ENCODE measurements at places on chromosomes 4 and X.

DNA sequence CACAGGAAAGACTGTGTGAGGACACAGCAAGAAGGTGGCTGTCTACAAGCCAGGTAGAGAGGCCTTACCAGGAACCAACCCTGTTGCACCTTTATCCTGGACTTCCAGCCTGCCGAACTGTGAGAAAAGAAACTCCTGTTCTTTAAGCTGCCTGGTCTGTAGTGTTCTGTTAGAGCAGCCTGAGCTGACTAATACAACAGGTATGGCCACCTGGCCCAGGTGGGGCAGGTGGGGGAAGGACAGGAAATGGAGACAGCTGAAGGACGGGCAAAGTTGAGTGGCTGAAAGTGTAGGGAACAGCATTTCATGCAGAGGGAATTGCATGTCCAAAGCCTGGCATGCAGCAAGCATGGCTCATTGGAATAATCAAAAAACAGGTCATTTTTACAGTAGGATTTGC lies 35.1 kb downstream of the CYTL1 start:
- no peak for DNase-seq

DNA sequence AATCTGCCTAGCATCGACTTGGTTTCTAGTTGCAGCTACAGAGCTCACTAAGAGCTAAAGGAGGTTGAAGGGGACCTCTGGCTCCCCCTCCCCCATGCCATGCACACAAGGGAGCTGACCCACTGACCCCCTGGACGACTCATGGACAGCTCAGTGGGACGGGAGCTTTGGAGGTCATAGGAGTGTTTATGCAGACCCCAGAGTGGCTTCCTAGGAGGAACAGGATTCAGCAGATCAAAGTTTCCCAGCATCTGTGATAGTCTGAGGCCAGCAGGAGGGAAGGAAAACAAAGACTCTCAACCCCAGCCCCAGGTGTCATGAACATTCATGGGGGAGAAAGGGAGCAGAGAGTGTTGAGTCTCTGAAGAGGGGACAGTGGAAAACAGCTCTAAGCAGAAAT lies 104.4 kb downstream of the ARSF start:
- no peak for DNase-seq

DNA sequence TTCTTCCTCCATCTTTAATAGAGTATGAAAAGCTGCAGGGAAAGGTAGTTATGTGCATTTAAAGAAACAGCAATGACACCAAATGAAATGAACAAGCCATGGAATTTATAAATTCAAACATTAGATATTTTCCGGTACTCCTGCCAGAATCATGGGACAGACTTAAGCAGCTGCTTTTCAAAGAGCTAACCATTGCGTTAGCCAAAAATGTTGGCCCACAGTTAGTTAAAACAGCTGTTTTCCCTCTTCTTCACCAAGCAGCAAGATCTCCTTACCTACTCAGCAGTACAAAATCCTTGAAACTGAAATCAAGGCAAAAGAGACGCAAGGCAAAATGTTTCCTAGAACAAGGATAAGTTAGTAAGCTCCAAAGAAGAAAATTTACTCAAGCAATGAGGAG lies 64.0 kb downstream of the MANBA start:
- DNase-seq = no peak

DNA sequence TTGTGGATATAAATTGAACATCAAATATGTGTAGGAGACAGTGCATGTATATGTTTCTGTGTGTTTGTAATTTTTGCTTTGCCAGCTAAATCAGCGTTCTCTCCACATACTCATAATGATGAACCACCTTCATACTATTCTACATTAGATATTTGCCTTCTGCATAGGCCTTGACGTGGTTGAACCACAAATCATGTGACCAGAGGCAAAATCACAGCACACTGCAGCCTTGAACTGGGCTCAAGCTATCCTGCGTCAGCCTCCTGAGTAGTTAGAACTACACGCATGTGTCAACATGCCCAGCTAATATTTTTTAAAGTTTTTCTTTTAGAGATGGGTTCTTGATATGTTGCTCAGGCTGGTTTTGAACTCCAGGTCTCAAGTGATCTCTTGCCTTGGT lies 9.5 kb downstream of the UBQLN2 start:
- no peak for DNase-seq

- DNase-seq = no peak
Measured at GRCh38 chrX:82125103-82125502, 923.2 kb downstream of the SH3BGRL start.

DNA sequence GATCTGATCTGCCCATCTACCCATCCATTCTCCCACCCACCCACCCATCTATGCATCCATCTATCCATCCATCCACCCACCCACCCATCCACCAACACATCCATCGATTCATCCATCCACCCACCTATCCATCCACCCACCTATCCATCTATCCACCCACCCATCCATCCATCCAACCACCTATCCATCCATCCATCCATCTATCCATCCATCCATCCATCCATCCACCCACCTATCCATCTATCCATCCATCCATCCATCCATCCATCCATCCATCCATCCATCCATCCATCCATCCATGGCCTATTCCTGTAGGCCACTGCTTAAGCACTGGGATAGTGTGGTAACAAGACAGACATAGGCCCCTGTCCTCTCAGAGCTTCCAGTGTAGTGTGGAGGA lies 69.8 kb downstream of the SORCS2 start:
- no peak for DNase-seq

GRCh38 chrX:49934729-49935128 lies 12.3 kb downstream of the CLCN5 start:
- no peak for DNase-seq

- no peak for DNase-seq
Measured at GRCh38 chr4:28702571-28702970, 1841.9 kb downstream of the STIM2 start.

- DNase-seq = no peak
Measured at GRCh38 chr4:90906239-90906638, 779.0 kb downstream of the CCSER1 start.

GRCh38 chr4:8698341-8699062 lies 105.9 kb downstream of the CPZ start:
- no peak for DNase-seq

DNA sequence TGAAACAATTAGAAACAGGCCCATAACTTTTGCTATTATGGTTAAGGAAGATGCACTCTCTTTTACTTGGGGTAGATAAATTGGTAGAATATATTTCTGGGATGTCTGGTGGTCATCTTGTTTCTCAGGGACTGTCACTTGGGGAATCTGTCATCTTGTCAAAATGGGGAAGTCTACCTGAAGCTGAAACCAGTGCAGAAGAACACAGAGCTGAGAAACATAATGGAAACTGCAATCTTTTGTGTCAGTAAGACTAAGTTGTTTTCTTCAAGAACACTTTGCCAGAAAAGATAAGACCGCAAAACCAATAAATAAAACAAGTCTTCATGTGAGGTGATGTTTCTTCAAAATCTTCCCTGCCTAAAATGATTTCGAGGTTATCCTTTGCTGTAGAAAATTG lies 92.0 kb downstream of the NAA11 start:
- no peak for DNase-seq
